ENCODE measurements at places on chromosomes 7 and 10. TPM values are rescaled to one million over a fixed set of nuclear protein-coding genes. Genes with fewer than 3 reads are reported as not detected.
A peak's percentile ranks its signal among the peaks of the same experiment; 100 is the strongest.

GRCh38 chr10:100688201-100688600, 57.2 kb upstream of the PAX2 start:
- no peak for DNase-seq

- DNase-seq, result peak; percentile 71
These were observed 9.3 kb downstream of the CLCN1 start for GRCh38 chr7:143325240-143325639.

GRCh38 chr10:77927402-77928246, 1.1 kb upstream of the DLG5 start:
- DNase-seq, result no peak

GRCh38 chr7:106255246-106255645, 29.5 kb downstream of the NAMPT start:
- no peak for DNase-seq

DNA sequence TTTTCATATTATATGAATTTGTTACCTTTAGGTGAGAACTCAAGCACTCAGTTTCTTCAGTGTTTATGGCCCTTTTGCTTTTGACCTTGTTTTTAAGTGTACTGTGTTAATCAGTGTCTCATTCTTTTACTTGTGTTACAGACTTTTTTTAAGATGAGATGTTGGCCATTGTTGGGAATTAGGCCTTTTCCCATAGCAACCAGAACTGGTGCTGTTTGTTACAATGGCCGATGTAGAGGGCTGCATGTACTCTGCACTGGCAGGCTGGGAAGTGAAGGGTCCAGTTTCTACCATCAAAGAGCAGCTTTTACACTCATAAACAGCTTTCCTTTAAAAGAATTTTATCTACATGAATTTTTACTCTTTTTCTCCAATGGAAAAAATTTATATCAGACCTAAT, 65.1 kb downstream of the SHH start:
- DNase-seq, result no peak

DNA sequence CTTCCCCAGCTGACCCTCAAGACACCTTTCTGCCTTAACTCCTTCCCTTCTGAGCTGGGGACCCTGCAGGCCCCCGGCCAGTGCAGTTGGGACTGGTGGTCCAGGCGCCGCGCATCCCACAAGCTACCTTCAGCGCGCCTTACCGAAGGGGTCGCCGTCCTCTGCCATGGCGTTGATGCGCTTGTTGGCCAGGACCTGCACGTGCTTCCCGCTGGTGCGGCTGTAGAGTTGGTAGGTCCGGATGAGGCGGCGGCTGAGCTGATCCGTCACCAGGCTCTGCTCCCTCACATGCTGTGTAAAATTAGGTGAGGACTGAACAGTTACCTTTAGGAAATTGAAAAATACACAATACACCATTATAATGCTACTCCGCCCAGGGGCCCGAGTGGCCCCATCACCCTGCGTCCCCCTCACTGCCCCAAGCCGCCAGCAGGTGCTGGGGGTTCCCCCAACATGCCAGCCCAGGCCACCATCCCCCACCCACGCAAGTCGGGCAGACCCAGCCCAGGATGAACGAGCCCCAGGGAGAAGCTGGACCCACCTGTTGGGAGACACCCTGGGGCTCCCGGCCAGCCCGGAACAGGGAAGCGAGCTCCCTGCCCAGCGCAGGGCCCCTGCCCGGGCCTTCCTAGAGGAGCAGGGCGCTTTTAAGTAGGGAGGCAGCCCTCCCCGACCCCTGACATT, 1.2 kb downstream of the FGF8 start:
- no peak for DNase-seq

The TUBB8 gene
- total RNA-seq, result not detected

The TMEM184A gene
- total RNA-seq, result 0.64 TPM

All from fibroblast of villous mesenchyme (primary cell).